ENCODE measurements at places on chromosomes 11 and 22.

GRCh38 chr11:17498058-17498457 lies 21.4 kb upstream of the ABCC8 start:
- no peak for DNase-seq

DNA sequence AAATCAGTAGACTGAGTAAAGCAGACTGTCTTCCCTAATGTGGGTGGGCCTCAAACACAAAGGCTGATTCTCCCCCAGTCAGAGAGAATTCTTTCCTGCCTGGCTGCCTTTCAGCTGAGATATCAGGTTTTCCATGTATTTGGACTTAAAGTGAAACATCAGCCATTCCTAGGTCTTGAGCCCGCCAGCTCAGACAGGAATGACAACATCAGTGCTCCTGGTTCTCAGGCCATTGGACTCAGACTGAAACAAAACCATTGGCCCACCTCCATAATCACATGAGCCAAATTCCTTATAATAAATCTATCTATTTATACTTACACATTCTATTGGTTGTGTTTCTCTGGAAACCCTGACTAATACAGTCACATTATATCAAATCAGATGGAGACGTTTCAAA lies 56.7 kb upstream of the CLPB start:
- DNase-seq, result no peak

DNA sequence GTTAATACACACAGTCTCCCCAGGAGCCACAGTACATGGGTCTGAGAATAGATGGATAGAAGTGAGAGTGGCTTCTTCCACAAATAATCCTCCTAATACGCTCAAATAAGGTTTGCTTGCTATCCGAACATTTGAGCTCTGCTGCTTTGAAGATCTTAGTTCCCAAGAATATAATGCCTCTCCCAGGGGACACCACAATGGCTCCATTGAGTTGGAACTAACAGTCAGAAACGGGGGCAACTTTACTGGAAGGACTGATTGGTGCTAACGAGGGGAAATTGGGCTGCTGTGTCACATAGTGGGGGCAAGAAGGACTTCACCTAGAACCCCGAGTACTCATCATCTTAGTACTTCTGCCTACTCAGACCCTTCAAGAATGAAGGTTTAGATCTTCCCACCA lies 66.2 kb downstream of the IGLL5 start:
- no peak for DNase-seq

DNA sequence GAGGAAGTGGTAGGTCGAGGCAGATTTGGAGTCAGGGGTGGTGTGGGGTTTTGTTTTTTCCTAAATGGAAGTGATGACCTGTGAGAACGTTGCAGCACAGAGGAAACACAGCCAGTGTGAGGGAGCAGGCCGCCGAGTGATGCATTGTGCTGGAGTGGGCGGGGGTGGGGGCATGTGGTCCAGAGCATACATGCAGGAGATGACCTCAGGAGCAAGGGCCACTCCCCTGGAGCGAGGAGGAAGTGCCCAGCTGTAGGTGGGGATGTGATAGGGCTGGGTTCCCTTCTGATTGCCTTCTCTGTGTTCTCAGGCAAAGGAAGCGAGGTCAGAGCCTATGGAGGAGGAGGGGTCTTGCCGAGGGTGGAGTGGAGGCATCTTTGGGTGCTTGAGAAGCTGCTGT lies 81.4 kb downstream of the PPP6R3 start:
- no peak for DNase-seq

DNA sequence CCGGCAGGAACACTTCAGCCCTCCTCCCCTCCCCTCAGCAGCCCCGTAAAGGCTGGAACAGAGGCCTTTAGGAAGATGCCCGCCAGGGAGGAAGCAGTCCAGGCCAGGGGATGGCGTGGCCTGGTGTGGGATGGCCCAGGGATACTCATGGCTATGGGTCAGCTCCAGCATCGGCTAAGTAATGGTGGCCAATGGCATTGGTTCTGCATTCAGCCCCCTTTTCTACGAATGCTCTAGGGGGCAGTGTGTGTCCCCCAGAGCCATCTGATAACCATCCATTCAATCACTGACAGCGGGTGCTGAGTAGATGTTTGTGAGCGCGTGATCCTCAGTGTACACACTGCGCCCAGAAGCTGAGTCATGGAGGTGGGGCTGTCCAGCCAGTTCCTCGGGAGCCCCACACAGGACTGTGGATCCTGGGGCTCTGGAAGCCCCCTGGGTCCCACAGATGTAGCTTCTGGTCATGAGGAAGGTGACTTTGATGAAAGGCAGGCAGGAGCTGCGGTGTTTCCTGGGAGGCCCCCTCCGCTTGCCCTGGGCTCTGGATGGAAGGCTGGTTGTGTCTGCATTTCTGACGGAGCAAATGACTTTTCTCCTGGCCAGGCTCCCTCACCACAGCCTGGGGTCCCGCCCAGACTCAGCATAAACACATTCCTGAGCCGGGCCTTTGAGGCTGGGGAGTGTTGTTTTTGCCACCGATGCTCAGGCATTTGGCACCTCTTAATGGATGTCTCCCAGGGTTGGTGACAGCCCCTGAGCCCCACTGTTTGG lies 46.5 kb downstream of the FBLN1 start:
- DNase-seq, result no peak

All from GDM1 (cell line).